ENCODE measurements at places on chromosomes 6 and 20.

DNA sequence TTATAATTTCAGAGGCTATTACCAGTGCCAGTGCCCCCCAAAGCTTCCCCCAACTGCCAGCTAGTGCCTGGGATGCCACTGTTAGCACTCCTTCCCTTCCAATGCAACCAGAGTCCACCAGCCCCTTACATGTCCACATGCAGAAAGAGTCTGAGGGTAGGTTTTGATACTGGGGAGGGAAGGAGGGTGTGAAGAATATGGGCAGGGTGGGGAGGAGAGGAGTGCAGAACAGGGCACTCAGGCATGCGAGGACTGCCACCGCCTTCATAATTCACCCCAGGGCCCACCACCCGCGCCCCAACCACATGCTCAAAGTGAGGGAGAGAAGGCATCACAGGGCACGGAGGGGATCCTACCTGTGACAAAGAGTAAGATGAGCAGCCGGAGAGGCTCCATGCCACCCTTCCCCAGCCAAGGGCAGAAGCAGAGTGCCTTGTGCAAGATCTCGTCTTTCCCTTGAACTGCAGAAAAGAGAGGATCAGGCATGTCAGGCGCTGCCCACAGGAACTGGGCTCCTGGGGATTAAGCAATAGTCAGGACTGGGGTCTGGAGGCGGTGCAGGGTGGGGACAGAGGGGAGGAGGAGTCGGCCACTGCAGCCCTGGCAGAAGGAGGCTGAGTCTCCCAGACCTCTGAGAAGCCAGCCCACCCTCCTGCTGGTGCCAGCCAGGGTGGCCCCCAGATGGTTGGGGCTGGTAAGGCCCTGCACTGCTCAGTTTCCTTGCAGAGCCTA, at the start of gene TREM2:
Gene TREM2, minus strand, starts transcription at position 430 of the 732 bp plus-strand sequence. Its CDS starts 34 bp downstream, at position 396.
- DNase-seq = no peak

DNA sequence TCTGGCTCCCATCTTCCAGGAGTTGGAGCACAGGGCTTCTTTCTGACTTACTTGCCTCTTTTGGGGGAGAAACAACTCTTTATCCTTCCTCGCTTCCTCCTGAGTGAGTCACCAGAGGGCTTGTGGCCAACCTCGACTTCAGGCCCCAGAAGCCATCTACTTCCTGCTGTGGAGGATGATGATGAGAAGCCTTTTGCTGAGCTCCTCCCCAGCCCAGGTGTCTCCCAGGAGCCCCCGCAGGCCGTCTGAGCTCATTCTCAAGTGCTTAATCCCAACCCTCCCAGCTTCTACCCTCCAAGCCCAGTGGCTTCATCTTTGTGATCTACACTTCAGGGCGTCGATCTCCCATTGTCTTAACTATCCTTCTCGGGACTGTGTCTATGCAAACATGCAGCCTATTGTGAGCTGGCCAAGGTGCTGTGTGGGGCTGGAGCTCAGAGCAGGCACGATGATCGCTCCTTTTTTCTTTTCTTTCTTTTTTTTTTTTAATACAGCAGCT, 27.9 kb downstream of the SDCBP2 start:
- DNase-seq = no peak

DNA sequence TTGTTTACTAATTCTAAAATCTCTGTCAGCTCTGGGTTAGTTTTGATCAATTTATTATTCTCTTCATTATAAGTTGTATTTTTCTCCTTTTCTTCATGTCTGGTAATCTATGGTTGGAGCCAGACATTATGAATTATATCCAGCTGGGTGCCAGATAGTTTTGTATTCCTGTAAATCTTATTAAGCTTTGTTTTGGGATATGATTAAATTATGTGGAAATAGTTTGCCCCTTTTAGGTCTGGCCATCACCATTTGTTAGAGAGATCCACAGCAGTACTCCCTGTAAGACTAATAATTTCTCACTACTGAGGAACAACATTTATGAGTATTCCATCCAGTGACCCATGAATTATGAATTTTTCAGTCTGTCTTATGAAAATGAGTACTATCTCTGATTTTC, 20.9 kb upstream of the SLC17A1 start:
- DNase-seq = peak; percentile 21

GRCh38 chr6:15285682-15286294, 39.9 kb downstream of the JARID2 start:
- no peak for DNase-seq

GRCh38 chr6:31969712-31970603, 2.0 kb downstream of the DXO start:
- DNase-seq = no peak

GRCh38 chr20:40687384-40688128, 1.5 kb downstream of the MAFB start:
- DNase-seq = peak; percentile 29

DNA sequence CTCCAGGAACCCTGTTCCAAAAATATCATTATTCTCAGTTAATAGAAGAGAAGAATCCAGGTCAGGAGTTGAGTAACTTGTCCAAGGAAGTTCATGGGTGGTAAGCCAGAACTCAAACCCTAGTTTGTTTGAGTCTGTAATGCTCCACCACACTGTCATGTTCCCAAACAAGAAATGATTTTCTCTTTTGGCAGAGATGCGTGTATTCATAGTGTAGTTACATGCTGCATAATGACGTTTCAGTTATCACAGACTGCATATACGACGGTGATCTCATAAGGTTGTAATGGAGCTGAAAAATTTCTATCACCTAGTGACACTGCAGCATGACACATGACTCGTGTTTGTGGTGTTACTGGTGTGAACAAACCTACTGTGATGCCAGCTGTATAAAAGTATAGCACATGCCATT, 102.6 kb downstream of the TULP4 start:
- DNase-seq = no peak
